ENCODE measurements at places on chromosomes 4 and X.

GRCh38 chr4:82284858-82285805 is 88.7 kb downstream of the HNRNPD start:
- peak; percentile 98 for DNase-seq

DNA sequence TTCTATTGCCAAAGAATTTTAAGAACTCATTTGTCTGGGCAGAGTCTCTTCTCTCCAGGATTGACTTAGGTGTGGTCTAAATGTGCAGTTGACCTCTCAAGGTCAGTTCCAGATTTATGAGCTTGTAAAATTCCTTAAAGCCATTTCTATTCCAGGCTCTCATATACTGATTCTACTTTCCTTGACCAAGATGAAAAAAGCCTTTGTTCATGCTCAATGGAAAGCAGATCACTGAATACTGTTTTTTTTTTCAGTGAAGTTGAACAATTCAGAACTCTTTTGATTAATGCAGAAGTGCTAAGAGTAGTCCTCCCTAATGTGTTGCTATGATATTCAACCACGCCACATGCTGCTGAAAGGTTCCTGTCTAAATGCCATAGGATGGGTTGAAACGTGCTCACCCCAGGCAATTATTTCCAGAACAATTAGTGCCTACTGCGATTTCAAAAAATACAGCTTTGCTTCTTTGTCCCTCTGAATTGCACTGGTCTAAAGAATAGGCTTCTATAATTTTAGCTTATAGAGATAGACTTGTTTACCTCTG is 312.4 kb upstream of the PABPC5 start:
- DNase-seq, result no peak

GRCh38 chr4:59818656-59819055 is 1381.5 kb upstream of the ADGRL3 start:
- peak; percentile 1 for DNase-seq

DNA sequence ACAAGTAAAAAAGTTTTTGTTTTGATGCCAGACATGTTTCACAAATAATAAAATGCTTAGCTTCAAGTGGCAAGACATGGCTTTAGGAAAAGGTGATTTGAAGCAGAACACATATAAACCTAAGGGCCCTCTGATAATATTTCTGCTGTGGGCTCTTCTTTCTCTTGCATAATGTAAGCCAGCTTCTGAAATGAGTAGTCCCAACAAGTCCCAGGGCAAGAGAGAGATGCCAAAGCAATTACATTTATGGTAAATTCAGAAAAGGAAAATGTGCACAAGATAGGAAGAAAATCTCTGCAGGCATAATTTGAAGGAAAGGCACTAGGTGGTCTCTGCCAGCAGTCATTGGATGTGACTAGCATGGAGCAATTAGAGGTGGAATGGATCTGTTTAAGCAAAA is 170.8 kb upstream of the GALNT7 start:
- no peak for DNase-seq

- no peak for DNase-seq
These were observed 29.8 kb downstream of the SGMS2 start for GRCh38 chr4:107854356-107855022.

GRCh38 chr4:101977076-101977475 is 186.5 kb downstream of the BANK1 start:
- no peak for DNase-seq

GRCh38 chr4:149187726-149188125 is 627.9 kb downstream of the IQCM start:
- DNase-seq, result no peak

- DNase-seq, result peak; percentile 40
These were observed 66.0 kb downstream of the TBL1X start for GRCh38 chrX:9530848-9531274.

- no peak for DNase-seq
These were observed 30.4 kb downstream of the SCML1 start for GRCh38 chrX:17767734-17768133.

GRCh38 chr4:1012034-1012739 is 761 bp downstream of the FGFRL1 start:
- DNase-seq, result no peak

- no peak for DNase-seq
These were observed 827.7 kb downstream of the FSTL5 start for GRCh38 chr4:161336016-161336530.

DNA sequence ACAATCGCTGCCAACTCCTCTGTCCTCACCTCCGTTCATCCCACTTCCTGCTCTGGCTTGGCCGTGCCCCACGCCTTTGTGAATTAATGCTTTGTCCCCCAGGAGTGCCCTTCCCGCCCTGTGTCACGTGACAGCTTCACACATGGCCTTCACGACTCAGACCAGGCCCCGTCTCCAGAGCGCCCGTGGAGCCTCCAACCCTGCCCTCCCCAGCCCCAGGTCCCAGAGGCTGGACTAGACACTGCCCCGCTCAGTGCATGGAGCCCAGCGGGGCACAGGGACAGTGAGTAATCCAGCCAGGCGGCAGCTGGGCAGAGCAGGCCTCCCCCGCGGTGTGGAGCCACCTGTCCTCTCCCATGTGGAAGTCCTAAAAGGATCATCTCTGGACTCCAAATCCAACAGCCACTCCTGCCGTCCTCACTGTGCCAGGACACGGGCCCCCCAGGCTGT is 7.4 kb downstream of the ADRA2C start:
- no peak for DNase-seq

DNA sequence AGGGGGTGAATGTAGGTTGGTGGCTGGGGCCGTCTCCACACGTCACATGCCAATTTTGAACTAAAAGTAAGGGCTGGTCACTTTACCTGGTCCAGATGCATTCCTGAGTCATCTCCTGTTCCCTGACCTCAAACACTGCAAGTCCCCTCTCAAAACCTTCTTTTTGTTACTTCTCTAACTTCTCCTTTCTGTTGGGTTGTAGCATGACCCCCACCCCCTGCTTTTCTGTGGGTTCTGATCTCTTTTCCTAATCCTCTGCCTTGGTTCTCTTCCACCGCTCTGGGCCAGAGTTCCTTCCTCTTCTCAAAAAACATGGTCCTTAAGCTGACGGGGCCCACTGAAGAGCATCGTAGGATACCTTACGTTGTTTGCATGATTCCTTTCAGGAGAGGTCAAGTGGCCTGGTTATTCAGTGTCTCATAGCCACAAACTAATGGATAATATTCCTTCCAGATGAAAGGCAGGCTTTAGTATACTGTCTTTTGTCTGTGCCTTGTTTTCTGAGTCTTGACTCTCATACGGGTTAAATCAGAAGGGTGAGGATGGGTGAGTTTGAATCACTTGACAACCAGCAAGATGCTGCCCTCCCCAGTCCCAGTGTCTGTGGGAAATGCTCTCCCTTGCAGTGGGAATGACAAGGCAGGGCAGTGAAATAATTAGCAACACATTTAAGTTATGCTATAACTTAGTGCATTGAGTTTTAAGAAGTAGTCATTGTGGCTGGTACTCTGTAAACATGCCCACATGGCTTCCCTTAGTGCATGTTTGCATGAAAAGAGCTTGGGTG is 15.1 kb downstream of the SMS start:
- DNase-seq, result no peak

GRCh38 chr4:34293459-34293858 is 1950.9 kb downstream of the ARAP2 start:
- DNase-seq, result no peak

DNA sequence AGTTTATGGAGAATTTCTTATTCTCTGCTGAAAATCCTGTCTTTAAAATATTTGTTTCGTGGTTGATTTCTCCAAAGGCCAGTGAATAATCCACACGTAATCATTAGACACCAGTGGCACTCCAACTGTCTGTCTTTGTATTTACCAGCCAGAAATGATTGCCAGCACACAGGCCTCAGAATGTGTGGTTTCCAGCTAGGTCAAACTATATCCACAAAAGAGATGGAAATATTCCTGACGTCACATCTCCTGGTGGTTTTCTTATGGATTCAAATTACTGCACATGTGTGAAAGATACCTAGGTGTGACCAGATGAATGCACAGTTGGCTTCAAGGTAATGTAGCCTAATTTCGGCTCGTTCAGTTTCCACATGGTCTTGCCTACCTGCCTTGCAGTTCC is 27.2 kb upstream of the TENM3 start:
- no peak for DNase-seq

DNA sequence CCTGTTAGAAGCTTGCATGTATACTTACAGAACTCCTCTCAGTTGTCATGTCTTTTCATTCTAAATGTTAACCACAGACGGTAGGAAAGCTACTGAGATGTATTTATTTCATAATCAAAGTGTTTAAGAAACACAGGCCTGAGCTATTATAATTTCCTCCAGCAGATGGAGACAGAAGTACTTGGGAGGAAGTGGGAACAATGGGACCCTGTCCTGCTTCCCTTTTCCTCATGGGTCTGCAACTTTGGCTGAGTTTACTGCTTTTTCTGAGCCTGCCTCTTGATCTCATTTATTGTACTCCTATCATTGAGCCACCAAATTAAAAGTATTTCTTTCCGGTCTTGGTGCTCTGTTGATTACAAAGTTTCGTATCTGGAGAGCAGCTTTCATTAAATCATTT is 67.7 kb upstream of the SPANXN2 start:
- peak; percentile 1 for DNase-seq

GRCh38 chr4:124910327-124910726 is 197.8 kb upstream of the ANKRD50 start:
- DNase-seq, result no peak

GRCh38 chr4:75895744-75896314 is 6.4 kb downstream of the PPEF2 start:
- DNase-seq, result peak; percentile 33

GRCh38 chr4:159043861-159044260 is 59.0 kb upstream of the RAPGEF2 start:
- no peak for DNase-seq

GRCh38 chr4:99088023-99088449 is 552 bp downstream of the ADH5 start:
- peak; percentile 27 for DNase-seq

GRCh38 chrX:103806862-103807474 is 25.1 kb downstream of the RAB9B start:
- peak; percentile 32 for DNase-seq

- DNase-seq, result no peak
These were observed 37.8 kb downstream of the UCHL1 start for GRCh38 chr4:41294445-41295062.

GRCh38 chr4:7981738-7982394 is 42.2 kb upstream of the AFAP1 start:
- no peak for DNase-seq

GRCh38 chrX:49166914-49167739 is 4.6 kb downstream of the MAGIX start:
- peak; percentile 73 for DNase-seq
